KG1 (cell line): ENCODE measurements at places on chromosomes 12 and 14.

- DNase-seq: no peak
These were observed 19.6 kb downstream of the FGD6 start for GRCh38 chr12:95197636-95198035.

DNA sequence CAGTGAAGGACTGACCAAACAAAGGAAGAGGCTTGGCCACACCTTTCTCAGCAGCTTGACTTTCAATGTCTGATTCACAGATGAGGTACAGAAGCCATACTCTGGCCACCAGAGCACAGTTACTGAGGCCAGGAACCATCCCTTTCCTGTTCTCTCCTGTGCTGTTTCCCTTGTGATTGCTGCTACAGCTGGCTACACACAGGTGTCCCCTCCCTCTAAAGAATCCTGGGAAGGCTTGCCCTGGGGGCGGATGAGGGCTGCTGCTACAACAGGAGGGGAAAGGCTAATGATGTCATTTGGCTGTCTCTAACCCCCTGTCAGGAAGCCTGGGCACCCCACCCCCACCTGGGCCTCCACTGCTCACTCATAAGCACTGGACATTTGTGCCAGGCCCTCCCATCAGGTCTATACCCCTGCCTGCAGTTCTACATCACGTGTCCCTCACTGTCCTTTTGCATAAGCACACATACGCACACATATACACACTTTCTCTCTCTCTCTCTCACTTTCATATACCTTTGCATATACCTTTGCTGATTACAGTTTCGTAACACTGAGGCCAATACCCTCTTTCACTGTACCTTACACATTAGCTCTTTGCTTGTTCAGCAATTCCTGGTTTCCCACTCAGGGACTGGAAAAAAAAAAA is 41.4 kb downstream of the PRPF40B start:
- no peak for DNase-seq

DNA sequence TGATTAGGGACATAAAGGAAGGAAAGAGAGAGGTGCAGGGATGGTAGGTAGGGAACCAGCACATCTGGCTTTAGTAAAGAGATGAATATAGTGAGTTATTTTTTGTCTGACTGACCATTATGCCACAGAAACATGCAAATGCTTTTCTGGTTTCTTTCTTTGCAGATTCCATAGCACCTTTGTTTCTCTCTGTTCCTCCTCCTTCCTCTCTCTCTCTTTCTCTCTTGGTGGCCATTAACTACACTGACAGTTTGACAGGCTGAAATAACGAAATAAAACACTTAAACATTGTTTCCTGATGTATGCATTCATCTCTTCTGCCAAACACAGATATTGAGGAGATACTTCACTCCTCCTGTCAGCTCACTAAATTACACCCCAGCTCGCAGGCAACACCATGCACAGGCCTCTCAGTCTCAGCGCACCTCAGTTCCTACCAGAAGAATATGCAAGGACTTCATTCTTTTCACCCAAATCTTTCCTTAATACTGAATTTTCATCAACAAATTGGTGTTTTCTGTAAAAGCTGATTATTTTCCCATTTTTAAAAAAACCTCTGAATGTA is 406.9 kb upstream of the SOX5 start:
- no peak for DNase-seq

DNA sequence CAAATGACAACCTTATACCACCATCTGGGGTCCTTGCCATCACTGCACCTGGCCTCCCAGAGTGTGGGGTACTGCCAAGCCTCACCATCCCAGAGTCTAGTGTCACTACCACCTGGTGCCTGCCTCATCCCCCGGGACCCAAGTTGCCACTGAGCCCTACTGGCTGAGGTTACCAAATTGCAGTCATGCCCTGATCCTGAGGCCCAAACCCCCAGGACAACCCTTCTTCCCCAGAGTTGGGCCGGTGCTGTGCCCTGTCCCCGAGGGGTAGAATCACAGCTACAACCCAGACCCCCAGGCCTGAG is 8.4 kb upstream of the SFSWAP start:
- DNase-seq: no peak

DNA sequence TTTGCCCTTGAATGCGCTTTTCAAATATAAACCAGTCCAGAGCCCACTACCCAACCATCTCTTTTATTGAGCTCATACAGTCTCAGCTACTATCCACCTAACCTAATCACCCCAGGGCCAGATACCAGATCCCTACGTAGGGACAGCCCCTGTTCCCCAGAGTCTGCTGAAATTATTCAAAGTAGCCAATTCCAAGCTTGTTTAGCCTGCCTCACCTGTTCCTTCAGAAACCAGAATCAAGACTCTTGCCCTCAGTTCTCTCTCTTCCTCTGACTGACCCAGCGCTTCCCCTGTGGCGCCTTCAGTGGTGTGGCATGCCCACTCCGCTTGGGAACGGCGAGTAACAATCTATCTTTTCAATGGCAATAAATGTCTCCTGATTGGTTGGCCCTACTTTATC is 18.8 kb downstream of the BMAL2 start:
- DNase-seq: no peak

- no peak for DNase-seq
These were observed 78.4 kb downstream of the DAD1 start for GRCh38 chr14:22510527-22511110.

- no peak for DNase-seq
These were observed 60.2 kb downstream of the SNAPC1 start for GRCh38 chr14:61822458-61822857.

DNA sequence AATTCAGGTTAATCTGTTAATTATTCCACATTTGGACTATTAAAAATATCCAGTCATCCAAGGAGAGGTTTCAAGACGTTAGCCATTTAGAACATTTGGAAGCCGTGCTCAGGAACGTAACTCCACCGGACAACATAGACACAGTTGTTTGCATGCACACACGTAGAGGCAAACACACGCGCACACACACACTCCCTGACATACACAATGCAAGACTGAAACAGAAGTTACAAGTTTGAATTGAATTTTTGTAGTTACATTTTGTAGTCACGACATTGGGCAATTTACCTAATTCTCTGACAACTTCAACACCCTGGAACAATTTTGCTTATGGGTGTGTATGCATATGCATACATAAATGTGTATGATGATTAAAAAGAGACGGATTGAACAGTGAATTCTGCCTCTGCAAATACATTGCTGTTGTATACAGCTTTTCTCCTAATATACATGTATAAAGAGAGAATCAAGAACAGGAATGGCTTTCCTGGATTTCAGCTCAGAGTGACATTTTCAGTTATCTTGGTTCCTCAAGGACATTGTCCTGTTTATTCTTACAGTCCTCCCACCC is 298.8 kb downstream of the LRFN5 start:
- no peak for DNase-seq

GRCh38 chr14:22848351-22849164 is 12.2 kb downstream of the MMP14 start:
- no peak for DNase-seq

- no peak for DNase-seq
These were observed 369.8 kb downstream of the CACNA1C start for GRCh38 chr12:2422591-2422990.

- DNase-seq: no peak
These were observed 156.3 kb upstream of the PZP start for GRCh38 chr12:9364224-9365176.

DNA sequence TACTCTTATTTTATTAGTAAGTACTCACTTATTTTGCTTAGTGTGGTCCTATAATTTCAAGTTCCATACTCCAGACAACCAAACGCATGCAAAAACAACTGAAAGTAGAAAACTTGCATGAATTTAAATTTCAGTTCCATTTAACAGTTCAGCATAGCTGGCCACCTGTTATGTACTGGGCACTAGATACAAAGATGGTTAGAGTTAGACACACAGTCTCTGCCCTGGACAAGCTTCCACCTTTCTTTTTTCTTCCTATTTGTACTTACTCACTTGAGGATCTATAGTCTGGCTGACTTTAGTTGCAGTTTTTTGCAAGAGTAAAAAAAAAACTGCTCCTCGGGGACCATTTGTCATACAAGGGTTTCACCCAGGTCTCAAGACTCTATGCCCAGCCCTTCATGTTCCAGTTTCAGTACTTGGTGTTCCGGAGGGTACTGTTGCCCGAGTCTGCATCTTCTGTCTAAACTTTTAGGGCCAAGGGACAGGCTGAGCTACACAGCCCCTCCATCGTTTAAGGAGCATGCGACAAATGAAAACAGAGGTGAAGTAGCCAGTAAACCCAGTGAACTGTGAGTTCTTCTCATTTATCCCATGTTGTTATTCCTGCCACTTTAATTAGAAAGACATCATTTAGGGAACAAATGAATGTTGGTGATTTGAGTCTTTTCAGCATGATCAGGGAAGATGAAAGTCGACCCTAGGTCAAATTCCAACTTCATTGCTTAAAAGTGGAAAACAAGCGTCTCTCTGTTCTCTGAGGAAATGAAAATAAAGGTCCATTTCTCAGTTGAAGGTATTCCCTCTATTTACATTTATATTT is 22.3 kb downstream of the RPGRIP1 start:
- DNase-seq: no peak

GRCh38 chr14:31085027-31085426 is 58.8 kb upstream of the STRN3 start:
- no peak for DNase-seq

DNA sequence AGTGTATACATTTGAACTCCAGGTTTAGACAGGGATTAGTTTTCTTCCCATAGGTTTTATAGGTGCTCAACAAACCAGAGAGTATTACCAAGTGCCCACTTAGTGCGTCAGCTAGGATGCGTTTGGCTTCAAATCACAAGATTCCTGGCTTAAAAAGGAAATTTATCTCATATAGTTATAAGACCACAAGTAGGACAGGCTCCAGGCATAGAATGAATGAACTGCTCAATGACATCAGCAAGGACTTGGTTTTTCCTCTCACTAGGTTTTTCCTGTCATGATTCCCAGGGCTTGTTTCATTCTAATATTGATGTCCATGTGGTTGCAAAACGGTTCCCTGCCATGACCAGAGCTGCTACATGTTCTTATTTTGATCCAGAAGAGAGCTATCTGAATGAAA is 6.1 kb upstream of the IRAK3 start:
- DNase-seq: no peak

DNA sequence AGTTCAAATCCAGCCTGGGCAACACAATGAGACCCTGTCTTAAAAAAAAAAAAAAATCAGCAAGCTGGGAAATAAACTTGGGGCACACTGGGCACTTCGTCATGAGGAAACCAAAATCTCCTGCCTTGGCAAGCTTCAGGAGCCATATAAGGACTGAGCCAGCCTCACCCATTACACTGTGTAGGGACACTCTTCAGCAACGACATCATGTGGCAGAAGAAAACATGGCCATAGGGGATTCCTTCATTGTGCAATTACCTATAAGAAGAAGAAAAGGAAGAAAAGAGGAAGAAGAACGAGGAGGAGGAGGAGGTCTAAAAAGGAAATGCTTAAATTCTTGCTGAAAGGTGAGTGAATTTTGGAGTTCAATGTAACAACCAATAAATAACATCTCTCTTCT is 26.1 kb upstream of the IFNG start:
- DNase-seq: no peak

DNA sequence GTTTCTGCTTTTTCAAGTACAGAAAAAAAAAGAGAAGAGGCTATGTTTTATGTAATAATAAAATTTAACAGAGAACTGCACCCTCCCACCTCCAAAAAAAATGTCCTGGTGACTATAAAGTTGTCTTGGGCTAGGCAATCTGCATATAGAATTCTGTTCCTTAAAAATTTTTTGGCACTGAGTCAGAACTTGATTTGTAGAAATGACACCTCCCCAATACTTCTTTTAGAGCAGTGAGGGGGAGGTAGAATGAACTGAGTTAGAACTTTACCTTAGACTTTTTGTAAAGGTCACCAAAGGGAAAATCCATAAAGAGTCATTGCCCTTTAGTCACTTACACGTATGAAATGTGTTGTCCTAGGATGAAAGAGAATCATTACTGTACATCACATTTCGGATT is 80.0 kb downstream of the BTG1 start:
- no peak for DNase-seq

- no peak for DNase-seq
These were observed 362.3 kb downstream of the NAV3 start for GRCh38 chr12:78192979-78193378.

DNA sequence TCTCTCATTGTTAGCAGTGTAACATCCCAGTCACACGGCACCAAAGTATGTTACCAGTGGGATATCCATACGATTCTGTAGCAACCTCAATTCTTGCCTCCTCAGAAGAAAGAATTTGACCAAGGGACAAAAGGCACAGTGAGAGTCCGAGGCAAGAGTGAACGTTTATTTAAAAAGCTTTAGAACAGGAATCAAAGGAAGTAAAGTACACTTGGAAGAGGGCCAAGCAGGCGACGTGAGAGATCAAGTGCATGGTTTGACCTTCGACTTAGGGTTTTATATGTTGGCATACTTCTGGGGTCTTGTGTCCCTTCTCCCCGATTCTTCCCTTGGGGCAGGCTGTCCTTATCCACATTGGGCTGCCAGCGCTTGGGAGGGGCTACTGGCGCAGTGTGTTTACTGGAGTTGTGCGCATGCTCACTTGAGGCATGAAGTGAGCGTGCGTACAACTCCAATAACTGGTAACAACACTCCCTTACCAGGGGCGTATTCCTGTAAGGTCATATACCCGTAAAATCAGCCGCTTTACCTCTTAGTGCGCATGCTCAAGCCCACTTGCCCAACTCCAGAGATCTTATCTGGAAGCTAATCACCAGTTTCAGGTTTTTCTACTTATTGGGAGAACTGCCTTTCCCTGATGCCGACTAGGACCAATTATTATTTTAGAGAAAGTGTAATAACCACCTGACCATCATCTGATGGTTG is 71.7 kb downstream of the FAR2 start:
- DNase-seq: no peak
